ENCODE measurements at places on chromosomes 12 and 14. TPM values are rescaled to one million over a fixed set of nuclear protein-coding genes. Genes with fewer than 3 reads are reported as not detected.

DNA sequence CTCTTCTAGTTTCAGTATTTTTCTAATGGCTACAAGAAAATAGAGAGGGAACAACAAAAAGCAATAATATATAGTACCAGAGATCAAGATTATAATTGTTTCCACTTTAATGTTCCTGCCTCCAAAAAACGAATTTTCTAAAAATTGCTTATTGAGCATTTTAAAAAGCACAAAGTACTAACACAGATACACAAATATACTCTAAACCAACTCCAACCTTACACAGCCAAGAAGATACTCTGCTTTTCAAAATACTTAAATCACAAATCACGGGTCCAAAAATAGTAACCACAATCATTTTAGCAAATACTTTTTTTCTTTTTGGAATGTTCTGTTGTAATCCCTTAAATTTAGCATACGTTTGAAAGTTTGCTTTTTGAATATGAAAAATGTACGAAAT, 2.0 kb downstream of the YAF2 start:
- H3K27ac ChIP-seq, result no peak overlapping the region
- no peaks in the 10 kb centered on the region for H3K27me3 ChIP-seq
- peaks cover 14% of the 10 kb centered on the region for H3K4me1 ChIP-seq
- no peaks in the 10 kb centered on the region for H3K36me3 ChIP-seq

Gene FBXW8
- 17.0 TPM for polyA plus RNA-seq

DNA sequence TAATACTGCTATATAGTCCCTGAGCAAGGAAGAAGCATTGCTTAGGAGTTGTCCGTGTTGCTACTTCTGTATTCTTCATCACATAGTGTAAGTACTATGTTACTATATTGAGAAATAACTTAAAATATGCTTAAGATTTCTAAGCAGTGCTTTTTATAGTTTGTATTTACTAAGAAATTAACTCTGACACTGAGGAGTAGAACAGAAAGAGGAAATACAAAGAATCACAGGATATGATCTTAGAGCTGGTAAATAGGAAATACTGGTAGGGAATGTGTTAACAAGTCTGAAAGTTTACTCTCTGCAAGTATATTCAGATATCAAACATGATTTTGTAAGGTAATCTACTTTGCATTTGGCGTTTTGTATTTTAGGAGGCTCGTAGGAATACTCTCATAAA, 15.5 kb downstream of the XPOT start:
- no peak overlapping the region for H3K4me3 ChIP-seq
- no peak for DNase-seq
- H3K4me1 ChIP-seq, result no peaks in the 10 kb centered on the region
- no peak overlapping the region for H3K27ac ChIP-seq
- H3K36me3 ChIP-seq, result no peaks in the 10 kb centered on the region
- H3K27me3 ChIP-seq, result no peaks in the 10 kb centered on the region

Gene CCDC184
- 13.8 TPM for polyA plus RNA-seq

Gene CLEC1A
- polyA plus RNA-seq, result 4.2 TPM

Gene BCL11B
- 0.50 TPM for polyA plus RNA-seq

- DNase-seq, result no peak
- no peak overlapping the region for H3K27ac ChIP-seq
- no peaks in the 10 kb centered on the region for H3K36me3 ChIP-seq
- H3K27me3 ChIP-seq, result peaks cover 3% of the 10 kb centered on the region
- H3K4me1 ChIP-seq, result no peaks in the 10 kb centered on the region
Measured at GRCh38 chr12:10617863-10618262, 4.5 kb upstream of the MAGOHB start.

GRCh38 chr12:127130506-127131124, 1136.4 kb upstream of the TMEM132C start:
- H3K27ac ChIP-seq, result no peak overlapping the region
- H3K4me3 ChIP-seq, result no peak overlapping the region
- no peaks in the 10 kb centered on the region for H3K36me3 ChIP-seq
- H3K4me1 ChIP-seq, result no peaks in the 10 kb centered on the region

DNA sequence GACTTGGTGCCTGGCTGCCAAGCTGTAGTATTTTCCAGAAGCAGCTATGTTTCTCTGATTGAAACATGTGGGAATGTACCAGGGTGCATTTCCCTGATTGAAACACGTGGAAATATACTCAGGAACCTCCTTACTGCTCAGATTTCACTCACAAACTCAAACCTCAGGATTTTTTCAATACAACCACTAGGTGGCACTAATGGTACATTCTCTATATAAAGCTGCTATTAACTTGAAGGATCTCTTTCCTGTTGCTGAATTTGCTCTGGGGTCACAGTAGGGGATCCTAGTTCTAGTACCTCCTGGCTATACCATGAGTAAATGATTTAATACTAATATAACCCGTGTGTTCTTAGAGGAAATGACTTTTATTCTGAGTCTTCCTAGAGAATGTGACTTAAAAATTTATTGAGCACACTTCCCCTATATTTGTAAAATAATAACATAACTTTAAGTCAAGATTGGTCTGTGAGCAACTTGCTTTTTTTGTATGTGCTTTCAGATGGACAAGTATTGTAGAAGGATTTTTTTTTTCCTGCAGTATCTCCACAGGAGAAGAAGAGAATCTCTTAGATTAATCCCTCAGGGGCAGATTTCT, 173.8 kb upstream of the MIS18BP1 start:
- no peak overlapping the region for H3K27ac ChIP-seq
- no peaks in the 10 kb centered on the region for H3K36me3 ChIP-seq

All from hepatocyte (in vitro differentiated cells).